Jurkat, Clone E6-1 (cell line): ENCODE measurements at places on chromosomes 1 and 21.

DNA sequence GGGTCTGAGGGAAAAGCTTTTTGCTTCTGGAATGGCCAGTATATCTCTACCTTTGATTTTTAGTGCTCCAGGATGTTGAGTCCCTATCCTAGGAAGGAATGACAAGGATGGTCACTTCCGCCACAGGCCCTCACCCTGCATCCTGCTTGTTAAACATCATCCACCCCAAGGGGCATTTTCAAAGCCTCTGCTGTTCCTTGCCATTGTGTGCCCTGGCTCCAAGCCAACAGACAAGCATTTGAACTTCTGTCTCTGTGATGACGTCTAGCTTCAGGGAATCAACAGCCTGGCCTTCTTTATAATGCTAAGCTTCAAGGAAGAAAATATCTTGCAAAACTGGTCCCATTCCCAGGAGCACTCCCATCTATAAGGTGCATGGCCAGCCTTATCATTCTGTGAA, 12.3 kb upstream of the JAM2 start:
- DNase-seq, result no peak

- no peak for DNase-seq
These were observed 124.7 kb downstream of the MATN1 start for GRCh38 chr1:30598571-30599114.

GRCh38 chr1:99176753-99177152, 87.5 kb upstream of the PLPPR4 start:
- no peak for DNase-seq

GRCh38 chr1:9400425-9401079, 107.9 kb downstream of the SPSB1 start:
- peak; percentile 80 for DNase-seq

DNA sequence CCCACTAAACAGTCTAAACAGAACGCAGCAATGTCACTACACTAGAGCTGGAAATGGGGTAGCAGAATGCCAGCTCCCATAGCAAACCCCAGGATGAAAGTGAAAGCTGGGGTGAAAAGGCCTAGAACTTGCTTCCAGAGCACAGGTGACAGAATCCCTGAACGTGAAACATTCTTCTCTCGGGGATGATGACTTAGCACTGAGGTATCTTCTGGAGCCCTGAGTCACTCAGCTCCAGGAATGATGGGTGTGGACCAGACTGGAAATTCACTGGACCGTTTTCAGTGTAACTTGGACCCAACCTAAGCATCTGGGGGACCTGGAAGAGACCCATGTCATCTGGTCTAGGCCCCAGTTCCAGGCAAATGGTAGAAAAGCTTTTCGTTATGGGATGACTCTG, 108.9 kb downstream of the CDC7 start:
- no peak for DNase-seq

DNA sequence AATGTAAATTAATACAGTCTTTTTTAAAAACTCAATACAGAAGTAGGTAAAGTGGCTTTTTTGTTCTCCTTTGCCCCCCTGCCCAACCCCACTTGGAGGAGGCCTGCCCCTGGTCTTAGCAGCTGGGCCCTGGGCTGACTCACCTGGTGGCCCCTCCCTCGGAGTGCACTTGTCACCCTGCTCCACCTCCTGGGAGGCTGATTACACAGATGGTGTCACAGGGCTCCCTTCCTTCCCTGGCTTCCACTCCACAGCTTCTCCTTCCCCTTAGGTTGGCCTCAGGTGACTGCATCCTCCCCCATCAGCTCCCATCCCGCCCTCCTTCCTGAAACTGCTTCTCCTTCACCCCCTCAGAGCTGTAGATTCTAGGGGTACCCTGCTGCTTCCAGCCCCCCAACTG, 11.7 kb upstream of the CAPN9 start:
- no peak for DNase-seq

GRCh38 chr1:171355727-171356126, 41.7 kb downstream of the FMO4 start:
- DNase-seq, result no peak

DNA sequence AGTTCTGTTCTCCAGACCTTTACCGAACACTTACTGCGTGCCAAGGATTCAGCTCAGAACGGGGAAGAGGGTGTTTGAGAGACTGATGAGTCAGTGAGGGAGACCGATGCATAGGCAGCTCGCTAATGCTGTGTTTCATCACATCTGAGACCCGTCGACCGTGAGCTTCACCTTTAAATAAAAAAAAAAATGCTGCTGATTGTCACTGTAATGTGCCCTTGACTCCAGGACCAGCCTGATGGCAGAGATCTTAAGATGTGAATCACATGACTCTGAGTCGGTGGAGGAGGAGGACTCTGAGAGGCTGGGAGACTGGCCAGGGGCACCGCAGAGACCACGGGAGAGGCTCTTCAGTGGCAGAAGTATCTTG, 28.8 kb downstream of the SPSB1 start:
- no peak for DNase-seq

DNA sequence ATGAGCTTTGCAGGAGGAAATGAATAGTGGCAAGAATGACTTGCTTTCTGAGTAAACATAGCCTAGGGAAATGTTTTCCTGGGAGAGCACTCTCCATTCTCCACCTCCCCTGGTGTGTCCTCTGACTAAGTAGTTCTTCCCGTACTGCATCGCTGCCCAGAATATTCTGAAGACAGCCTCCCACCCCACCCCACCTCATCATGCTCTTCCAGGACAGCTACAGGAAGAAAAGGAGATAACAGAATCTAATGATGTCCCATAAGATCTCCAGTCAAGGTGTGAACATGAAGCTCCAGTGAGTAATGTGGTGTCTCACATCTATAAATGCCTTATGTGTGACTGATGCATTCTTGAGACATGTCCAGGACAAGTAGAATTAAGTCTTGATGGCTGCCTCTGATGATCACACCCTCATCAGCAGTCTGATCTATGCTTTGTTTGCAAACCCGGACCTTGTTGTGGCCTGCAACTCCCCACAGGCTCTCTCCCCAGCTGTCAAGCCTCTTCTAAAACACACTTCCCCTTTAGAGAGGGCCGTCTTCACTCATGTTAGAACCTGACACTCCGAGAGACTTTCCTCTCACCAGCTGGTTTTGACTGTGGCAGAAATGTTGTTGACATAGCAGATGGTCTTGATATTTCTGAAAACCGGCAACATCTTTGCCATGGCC, 183.0 kb downstream of the CYYR1 start:
- no peak for DNase-seq

GRCh38 chr21:17819877-17820229, 697 bp upstream of the C21orf91 start:
- no peak for DNase-seq

DNA sequence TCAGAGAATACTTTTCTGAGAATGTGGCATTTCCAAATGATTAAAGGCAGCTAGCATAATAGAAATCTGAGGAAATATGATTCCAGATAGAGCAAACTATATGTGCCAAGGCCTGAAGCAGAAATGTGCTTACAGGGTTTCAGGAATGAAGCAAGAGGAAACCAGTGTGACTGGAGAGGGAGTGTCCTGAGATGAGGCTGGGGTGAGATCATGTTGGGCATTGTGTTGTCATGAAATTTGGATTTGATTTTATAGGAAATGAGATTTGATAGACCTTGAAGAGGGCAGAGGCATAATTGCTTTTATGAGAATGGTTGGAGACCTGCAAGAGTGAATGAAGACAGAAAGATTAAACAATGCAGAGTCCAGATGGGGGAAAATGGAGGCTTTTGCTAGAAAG, 338.1 kb upstream of the SNX7 start:
- DNase-seq, result no peak

DNA sequence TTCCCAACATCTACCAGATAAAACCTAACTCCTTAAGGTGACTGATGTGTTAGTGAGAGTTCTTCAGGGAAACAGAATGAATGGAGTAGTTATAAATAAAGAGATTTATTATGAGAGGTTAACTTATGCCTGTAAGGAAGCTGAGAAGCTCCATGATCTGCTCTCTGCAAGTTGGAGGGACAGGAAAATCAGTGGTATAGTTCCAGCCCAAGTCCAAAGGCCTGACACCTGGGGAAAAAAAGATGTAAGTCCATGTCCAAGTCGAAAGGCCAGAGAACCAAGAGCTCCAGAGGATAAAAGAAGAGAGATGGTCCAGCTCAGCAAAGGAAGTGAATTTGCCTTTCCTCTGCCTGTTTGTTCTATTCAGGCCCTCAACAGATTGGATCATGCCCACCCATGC, 27.1 kb downstream of the KRTAP24-1 start:
- DNase-seq, result no peak

DNA sequence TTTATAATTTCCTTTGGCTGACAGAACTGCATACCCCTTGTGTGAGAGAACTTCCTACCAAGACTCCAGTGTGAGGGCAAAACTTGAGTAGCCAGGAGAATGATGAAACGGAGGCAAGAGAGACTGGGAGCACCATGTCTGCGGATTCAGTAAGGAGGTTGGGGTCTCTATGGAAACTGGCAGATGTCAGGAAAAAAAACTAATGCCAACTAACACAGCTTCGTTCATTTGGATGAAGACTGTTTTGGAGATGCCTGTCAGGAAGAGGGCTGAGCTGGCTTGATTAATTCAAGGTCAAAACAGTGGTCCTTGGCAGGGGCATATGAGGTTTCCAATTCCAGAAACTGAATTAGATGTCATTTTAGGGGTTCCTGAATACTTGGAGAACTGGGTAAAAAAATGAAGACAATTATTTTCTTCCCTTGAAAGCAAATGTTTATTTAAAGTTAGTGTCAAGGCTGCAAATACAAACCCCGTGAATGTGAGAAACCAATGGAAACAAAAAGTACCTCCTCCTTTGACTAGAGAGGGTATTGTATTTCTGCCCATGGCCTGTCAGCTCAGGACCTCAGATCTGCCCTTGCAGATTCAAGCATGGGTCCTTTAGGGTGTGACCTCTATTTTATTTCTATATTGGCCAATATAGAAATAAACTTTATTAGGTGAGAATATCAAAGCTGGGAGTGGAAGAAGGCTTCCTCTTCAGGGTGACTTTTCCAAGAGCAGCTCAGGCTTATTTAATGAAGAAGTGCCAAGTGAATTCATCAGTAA, 110.5 kb downstream of the MAST2 start:
- DNase-seq, result no peak

DNA sequence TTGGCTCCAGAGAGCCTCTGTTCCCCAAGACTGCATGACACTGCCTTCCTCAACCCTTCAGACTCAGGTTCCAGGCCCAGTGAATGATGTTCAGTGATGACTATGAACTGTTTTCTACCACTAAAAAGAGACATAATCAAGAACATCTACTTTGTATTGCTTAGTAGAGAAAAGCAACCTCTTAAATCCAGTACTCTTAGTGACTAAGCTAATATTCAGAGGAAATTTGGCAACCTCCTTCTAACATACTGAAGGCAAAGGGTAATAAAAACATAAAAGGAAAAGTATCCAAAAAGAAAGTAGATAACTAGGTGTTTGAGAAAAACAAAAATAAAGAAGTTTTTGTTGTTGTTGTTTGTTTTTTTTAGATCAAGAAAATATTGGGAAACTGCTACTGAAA, 153.3 kb upstream of the RUNX1 start:
- DNase-seq, result no peak

DNA sequence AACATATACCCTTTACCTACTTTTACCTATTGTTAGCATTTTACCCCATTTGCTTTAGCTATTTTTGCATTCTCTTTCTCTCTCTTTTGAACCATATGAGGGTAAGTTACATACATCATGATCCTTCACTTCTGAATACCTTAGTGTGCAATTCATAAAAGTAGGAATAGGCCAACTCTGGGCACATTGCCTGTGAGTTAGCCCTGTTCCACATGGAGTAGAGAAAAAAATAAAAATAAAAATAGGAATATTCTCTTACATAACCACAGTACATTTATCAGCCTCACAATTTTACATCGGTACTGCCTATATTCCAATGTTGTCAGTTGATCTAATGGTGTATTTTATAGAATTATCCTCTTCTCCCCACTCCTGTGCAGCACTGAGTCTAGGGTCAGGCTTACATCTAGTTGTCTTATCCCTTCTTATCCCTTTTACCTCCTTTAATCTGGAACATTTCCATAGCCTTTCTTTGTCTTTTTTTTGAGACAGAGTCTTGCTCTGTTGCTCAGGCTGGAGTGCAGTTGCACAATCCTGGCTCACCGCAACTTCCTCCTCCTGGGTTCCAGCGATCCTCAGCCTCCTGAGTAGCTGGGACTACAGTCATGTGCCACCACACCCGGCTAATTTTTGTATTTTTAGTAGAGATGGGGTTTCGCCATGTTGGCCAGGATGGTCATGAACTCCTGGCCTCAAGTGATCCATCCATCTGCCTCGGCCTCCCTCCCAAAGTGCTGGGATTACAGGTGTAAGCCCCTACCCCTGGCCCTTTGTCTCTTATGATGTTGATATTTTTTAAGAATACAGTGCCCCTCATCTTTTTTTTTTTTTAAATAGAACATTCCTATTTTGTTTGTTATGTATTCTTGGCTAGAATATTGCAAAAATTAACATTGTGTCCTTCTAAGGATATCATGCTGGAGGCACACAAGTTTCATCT, 11.1 kb upstream of the SLC30A1 start:
- no peak for DNase-seq

DNA sequence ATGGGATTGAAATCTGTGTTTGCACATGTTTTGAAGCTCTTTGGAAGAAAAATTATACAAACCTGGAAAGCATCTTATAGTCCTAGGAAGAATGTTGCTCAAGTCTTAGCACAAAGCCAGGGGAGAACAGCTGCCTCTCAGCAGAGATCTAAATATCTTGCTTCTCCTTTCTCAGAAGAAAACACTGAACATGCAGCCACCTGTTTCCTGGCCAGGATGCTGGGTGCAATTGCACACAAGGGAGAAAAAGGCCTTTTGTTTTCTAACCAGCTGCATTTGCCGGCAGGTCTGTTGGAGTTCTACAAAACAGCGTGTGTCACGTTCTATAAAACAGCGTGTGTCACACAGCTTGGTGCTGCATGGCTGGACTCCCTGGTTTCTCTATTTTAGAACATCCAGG, 259.6 kb upstream of the PLD5 start:
- DNase-seq, result peak; percentile 1

GRCh38 chr1:212718499-212718898, 18.9 kb upstream of the BATF3 start:
- DNase-seq, result no peak

DNA sequence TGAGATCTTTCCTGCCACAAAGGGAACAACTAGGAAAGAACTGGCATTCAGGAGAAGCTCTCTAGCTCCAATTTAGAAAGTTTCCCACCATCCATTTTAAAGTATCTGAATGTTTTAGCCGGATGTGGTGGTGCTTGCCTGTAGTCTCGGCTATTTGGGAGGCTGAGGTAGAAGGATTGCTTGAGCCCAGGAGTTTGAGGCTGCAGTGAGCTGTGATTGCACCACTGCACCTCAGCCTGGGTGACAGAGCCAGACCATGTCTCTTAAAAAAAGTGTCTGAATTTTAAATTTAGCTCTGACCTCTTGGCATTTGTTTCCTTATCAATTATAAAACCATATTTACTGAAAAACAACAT, 67.2 kb downstream of the RPAP2 start:
- DNase-seq, result no peak

- DNase-seq, result no peak
These were observed 20.9 kb upstream of the CCSAP start for GRCh38 chr1:229363723-229364122.

DNA sequence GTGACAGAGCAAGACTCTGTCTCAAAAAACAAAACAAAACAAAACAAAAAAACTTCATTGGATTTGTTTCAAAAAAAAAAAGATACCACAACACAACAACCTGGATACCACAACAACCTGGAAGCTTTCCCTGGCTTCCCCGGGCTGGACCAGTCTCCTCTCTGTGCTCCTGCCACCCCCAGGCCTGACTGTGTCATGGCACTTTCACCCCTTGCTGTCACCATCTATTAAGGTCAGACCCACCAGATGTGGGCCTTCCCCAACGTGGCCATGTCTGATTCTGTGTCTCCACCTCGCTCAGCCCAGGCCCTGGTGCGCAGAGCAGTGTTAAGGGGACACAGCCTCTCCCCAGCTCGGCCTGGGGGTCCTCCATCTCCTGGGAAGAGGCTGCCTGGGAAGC, 28.3 kb upstream of the ACOT11 start:
- DNase-seq, result no peak

- DNase-seq, result no peak
These were observed 228.5 kb downstream of the RHOU start for GRCh38 chr1:228963795-228964177.
